ENCODE measurements at places on chromosomes 1 and 21.
A peak's percentile ranks its signal among the peaks of the same experiment; 100 is the strongest.

DNA sequence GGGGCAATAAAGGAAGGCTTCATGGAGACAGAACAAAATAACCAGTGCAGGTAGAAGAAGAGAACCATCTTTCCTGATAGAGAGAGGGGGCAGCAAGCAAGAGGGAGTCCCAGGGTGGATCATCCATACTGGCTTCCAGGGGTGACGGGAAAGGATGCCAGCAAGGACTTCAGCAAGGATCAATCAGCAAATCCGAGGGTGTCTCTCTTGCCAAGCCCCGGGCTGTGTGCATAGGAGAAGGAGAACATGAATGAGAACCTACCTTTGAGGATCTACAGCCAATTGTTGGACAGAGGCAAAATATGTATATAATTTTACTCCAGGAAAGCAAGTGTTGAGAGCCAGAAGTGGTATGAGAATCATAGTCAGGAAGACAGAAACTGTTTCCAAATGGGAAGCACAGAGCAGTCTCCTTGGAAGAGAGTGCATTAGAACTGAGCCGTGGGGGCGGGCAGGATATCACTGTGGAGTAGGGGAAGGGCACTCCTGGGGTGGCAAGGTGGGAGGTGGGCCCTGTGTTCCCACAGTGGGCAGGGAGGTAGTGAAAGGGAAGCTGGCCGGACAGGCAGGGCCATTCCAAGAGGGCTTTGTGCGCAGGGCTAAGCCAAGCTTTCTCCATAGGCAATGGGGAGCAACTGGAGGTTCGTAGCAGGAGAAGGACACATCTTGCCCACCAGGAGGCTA lies 1.1 kb upstream of the S100A9 start:
- peak overlapping the region; percentile 84 for H3K27ac ChIP-seq
- DNase-seq: no peak
- no peak overlapping the region for H3K4me3 ChIP-seq
- H3K36me3 ChIP-seq: no peaks in the 10 kb centered on the region

DNA sequence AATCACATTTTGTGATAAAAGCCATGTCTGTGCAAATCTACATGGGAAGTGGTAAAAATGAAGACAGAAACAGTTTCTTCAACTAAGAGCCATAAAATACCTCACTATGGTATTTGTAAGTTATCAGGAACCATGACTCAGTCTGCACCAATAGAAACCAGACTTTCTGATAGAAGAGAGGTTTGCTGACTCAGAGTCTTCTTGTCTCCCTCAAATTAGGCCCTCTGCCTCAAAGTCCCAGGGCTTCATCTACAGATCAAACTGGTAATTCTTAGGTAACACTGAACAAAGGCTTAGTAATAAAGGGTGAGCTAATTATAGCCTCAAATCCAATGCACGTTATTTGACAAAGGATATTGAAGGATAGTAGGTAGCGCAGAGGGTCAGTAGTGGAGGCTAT lies 30.9 kb upstream of the SSX2IP start:
- H3K4me3 ChIP-seq: no peak overlapping the region
- no peak overlapping the region for H3K27ac ChIP-seq
- H3K4me1 ChIP-seq: peaks cover 4% of the 10 kb centered on the region

DNA sequence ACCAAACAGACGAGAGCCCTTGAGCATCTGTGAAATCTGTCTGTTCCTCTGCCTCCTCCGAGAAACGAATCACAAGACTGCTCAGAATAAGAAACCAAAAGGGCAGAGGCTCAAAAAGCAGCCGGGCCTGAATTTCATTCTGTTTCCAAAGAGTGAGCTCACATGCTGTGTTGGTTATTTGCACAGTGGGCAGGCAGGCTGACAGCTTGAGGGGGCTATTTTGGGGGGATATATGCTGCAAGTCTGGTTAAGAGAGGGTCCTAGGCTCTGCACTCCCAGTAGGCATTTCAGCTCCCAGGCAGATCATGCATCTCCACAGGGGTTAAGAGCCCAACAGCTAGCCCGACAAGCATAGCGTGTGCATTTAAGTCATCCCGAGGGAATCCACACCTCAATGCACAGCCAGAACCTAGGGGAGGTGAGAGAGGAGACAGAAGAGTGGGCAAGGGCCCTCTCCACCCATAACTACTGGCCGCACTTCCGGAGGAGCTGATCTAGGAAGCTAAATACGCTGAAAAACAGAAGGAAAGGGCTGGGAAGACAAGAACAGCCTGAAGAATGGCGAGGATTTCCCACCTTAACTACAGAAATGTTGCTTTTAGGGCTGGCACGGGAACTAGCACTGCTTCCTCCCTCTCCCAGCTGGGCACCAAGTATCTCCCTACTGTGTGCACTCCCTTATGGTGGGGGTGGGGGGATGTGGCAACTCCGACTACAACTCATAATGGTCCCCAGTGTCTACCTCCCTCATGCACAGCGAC lies 3.7 kb downstream of the PGBD5 start:
- no peak overlapping the region for H3K4me3 ChIP-seq
- peaks cover 37% of the 10 kb centered on the region for H3K27me3 ChIP-seq
- H3K4me1 ChIP-seq: peaks cover 6% of the 10 kb centered on the region
- no peak overlapping the region for H3K27ac ChIP-seq

DNA sequence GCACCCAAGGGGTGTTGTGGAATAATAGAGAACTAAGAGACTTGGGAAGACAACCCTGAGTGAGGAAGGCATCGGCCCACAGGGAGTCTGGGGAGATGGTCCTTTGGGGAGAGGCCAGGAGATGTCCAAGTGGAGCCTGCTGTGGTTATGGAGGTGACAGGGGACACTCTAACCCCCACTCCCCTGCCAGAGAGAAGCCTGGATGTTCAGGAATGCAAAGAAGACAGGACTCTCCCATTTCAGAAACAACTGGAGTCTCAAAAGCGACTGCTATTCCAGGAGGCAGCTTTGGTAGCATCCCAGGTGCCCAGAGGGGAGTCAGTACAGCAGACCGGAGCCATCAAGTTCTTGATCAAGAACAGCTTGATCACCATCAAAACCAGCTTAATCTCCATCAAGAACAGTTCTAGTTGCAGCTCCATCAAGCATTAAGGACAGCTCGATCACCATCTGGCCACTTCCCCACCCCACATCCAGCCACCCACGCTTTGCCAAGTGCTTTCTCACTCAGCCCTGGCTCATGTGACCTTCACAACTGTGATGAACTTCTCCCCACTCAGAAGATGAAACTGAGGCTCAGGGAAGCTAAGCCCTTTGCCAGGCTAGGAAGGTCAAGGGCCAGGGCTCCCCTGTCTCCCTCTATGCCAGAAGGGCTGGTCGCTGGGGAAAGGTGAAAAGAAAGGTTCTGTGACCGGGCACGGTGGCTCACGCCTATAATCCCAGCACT lies 743 bp downstream of the CD52 start:
- H3K36me3 ChIP-seq: no peaks in the 10 kb centered on the region
- H3K27me3 ChIP-seq: no peaks in the 10 kb centered on the region
- H3K4me3 ChIP-seq: peak overlapping the region; percentile 54
- H3K27ac ChIP-seq: peak overlapping the region; percentile 79

- H3K27ac ChIP-seq: no peak overlapping the region
- DNase-seq: no peak
- no peak overlapping the region for H3K4me3 ChIP-seq
- no peaks in the 10 kb centered on the region for H3K36me3 ChIP-seq
Observed at GRCh38 chr1:233281711-233282581, 13.6 kb downstream of the PCNX2 start.

- no peaks in the 10 kb centered on the region for H3K27me3 ChIP-seq
- H3K4me1 ChIP-seq: peaks cover 42% of the 10 kb centered on the region
Observed at GRCh38 chr1:67748630-67749029, 63.6 kb downstream of the GADD45A start.

DNA sequence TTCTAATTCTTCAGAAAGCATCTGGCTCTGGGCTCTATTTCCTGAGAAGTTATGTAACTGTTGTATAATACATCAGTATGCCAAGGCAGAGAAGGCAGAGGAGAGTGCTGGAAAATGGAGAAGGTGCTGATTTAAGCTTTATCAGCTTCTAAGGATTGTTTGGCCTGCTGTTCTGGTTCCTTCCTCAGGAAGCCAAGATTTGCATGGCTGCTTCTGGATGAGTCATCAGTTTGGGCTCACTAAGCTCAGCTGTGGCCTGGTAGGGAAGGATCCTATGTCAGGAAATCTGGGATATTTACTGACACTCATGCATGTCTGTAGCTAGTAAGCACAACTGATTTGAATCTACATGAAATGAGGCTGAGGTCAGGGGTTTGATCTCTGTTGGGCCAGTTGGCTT lies 73.2 kb upstream of the ADGRL4 start:
- no peaks in the 10 kb centered on the region for H3K4me1 ChIP-seq
- no peak for DNase-seq
- H3K4me3 ChIP-seq: no peak overlapping the region
- no peak overlapping the region for H3K27ac ChIP-seq
- no peaks in the 10 kb centered on the region for H3K36me3 ChIP-seq
- H3K27me3 ChIP-seq: no peaks in the 10 kb centered on the region

GRCh38 chr1:27031235-27032118 lies 18.8 kb upstream of the TENT5B start:
- peak overlapping the region; percentile 42 for H3K4me3 ChIP-seq
- H3K27ac ChIP-seq: peak overlapping the region; percentile 87
- peak; percentile 90 for DNase-seq
- H3K4me1 ChIP-seq: peaks cover 26% of the 10 kb centered on the region
- no peaks in the 10 kb centered on the region for H3K27me3 ChIP-seq

Measured in upper lobe of right lung (tissue), 1 donor.